Upper lobe of left lung (tissue), 6 donors: ENCODE measurements at places on chromosomes 1 and 21. TPM values are rescaled to one million over a fixed set of nuclear protein-coding genes. Genes with fewer than 3 reads are reported as not detected.

The CD1E gene
- not detected for total RNA-seq

The BEND5 gene
- not detected for total RNA-seq

The PIK3R3 gene
- 22.0 TPM for total RNA-seq

The TMEM269 gene
- total RNA-seq, result 2.1 TPM

The IL23R gene
- total RNA-seq, result 0.79 TPM

The CDC42 gene
- 248 TPM for total RNA-seq

The RGS8 gene
- total RNA-seq, result not detected

The TMEM54 gene
- 94.1 TPM for total RNA-seq

The APCS gene
- total RNA-seq, result not detected

The LAMC1 gene
- 112 TPM for total RNA-seq

The SWT1 gene
- 15.7 TPM for total RNA-seq

The FLG gene
- not detected for total RNA-seq

The ITLN2 gene
- total RNA-seq, result 41.9 TPM

The NCAM2 gene
- 8.6 TPM for total RNA-seq

The HES2 gene
- total RNA-seq, result 11.4 TPM

The PCP4L1 gene
- 5.1 TPM for total RNA-seq

The ST6GALNAC5 gene
- total RNA-seq, result 31.0 TPM

The PTGER3 gene
- total RNA-seq, result 0.98 TPM

The MYOG gene
- total RNA-seq, result not detected

The NR0B2 gene
- 6.8 TPM for total RNA-seq

The RNPEP gene
- 114 TPM for total RNA-seq

The CLCNKB gene
- total RNA-seq, result 0.52 TPM

The SPRR5 gene
- not detected for total RNA-seq

The USP16 gene
- 23.0 TPM for total RNA-seq

The PTPN22 gene
- 15.2 TPM for total RNA-seq

The PWP2 gene
- total RNA-seq, result 2.9 TPM

The HIVEP3 gene
- total RNA-seq, result 12.5 TPM

The ECM1 gene
- total RNA-seq, result 2.2 TPM

The ERMAP gene
- total RNA-seq, result 21.1 TPM

The CD5L gene
- 4.4 TPM for total RNA-seq

The OLIG2 gene
- not detected for total RNA-seq

The FALEC gene
- total RNA-seq, result 4.2 TPM
